ENCODE measurements at places on chromosomes 13 and 19.

DNA sequence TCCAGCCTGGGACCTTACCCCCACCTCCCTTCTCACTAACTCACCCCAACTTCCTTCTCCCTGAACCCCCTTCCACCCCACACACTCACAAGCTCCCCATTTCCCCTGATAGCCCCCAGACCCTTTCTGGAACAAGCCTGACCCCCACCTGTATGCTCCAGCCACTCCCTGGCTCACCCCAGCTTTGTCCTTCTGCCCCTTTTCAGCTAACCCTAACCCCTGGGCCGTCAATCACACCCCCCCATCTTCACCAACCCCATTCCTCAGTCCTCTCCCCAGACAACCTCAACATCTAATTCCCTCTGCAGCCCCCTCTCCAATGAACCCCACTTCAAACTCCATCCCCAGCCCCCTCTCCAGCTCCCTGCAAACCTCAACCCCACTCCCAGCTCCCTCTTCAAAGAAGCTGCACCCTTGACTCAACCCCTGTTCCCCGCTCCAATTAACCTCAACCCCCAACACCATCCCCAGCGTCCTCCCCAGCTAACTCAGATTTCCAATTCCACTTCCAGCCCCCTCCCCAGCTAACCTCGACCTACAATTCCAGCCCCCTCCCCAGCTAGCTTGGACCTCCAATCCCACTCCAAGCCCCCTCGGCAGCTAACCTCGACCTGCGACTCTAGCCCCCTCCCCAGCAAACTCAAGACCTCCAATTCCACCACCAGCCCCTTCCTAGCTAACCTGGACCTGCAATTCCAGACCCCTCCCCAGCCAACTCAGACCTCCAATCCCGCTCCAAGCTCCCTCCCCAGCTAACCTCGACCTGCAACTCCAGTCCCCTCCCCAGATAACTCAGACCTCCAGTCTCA is 929 bp downstream of the GNG7 start:
- no peak for DNase-seq

- DNase-seq = no peak
These were observed 3.8 kb downstream of the DMRTC2 start for GRCh38 chr19:41848666-41849065.

DNA sequence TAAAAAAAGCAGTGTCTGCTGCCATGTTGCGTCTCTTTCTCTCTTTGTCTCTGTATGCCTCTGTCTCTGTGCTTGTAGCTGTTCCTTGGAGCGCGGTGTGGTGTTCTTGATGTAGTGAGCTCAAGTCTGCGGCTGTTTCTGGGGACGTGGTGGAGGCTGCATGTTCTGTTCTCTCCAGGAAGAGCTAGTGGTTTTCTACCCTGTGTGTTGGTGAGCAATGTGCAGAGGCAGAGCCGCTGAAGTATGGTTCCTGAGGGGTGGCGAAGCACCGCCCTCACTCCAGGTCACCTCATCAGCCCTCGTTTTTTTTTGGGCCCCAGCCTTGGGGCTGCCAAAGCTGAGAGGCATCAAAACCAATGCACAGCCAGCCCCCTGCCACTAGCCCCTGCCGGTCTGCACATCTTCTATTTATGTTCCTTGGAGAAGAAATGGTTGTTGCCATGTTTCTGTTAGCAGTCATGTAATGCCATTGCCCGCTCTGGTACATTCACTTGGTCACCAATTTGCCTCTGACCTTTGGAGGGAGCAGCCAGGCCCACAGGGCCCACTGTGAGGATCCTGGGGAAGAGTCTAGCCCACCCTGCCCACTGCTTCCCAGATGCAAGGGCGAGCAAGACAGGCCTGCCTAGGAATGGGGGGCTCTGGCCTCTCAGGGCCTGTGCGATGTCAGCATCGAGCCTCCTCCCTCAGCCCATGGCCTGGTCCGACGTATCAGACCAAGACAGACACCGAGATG is 7.2 kb downstream of the HNRNPL start:
- no peak for DNase-seq

DNA sequence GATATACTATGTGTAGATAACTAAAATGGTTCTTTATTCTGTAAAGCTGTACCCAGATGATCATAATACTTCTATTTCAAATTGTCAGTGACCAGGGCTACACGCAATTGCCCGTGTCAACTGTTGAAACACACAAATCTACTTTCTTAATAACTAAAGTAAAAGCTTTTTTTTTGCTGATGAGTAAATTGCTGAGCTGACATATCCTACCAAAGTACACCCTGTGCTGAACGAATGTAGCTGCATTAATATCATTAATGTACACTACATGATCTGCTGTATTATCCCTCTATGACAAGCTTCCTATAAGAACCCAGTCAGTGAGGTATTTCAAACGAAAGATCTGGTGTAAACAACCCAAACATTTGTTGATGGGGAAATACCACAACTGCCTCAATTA is 827.2 kb upstream of the ATXN8OS start:
- no peak for DNase-seq

DNA sequence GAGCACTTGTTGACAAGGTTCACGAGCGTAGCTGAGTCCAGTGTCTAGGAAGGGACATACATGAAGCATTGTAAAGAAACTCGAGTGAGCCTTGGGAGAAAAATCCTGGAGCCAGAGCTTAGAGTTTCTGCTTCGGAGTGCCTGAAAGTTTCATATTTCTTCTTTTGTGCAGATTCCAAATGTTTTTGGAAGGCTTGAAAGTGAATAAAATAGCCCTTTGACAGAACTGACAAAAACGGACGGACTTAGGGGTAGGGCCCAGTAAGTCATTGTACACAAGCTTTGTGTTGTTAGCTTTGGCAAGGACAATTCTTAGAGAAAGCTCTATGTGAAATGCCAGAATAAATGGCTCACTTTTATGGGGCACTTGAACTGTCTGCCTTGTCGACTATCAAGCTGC is 2.8 kb downstream of the RNF113B start:
- no peak for DNase-seq

- DNase-seq = no peak
These were observed 201.5 kb upstream of the GPR12 start for GRCh38 chr13:26961890-26962615.

- DNase-seq = no peak
These were observed 318.3 kb downstream of the NDFIP2 start for GRCh38 chr13:79799059-79799867.

- DNase-seq = no peak
These were observed 3.9 kb upstream of the MAB21L1 start for GRCh38 chr13:35480346-35480745.

DNA sequence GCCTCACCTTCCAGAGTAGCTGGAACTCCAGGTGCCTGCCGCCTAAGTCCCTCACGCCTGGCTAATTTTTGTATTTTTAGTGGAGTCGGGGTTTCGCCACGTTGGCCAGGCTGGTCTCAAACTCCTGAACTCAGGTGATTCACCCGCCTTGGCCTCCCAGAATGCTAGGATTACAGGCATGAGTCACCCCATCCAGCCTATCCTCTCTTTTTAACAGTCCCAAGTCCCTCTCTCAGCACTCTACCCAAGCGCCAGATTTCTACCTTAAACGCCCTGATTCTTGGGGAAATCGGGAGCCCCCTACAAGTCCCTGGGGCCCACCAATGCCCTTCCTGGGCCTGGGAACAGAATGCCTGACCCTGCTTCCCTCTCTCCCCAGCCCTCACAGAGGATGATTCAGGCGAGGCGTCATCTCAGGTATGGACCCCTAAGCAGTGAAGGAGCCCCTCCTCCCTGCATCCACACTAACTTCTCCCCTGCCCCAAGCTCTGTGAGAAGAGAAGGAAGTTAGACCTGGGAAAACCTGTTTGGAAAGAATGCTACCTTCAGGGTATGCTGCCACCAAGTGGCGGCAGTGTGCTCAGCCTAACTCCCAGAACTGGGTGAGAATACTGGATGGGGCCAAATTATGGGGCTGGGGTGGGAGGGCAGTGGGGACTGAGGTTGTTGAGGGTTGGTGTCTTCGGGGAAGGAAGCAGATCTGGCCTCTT is 20.8 kb upstream of the EBI3 start:
- DNase-seq = no peak

DNA sequence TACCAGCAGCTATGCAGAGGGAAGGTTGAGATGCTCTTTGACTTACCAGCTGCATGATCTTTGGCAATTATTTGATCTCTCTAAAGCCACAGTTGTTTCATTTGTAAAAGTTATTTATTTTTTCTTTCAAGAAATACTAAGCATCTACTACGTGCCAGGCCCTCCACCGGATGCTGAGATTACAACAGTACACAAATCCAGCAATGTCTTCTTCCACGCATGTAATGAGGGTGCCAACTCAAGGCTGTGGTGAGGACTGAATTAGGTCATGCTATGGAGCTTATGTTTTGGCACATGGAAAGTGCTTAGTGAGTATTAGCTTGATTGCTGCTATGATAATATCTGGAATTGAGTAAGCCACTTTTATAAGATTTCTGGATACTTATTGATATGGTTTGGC is 358.2 kb downstream of the IRS2 start:
- DNase-seq = no peak

GRCh38 chr13:94433055-94433961 is 46.2 kb downstream of the DCT start:
- DNase-seq = no peak

DNA sequence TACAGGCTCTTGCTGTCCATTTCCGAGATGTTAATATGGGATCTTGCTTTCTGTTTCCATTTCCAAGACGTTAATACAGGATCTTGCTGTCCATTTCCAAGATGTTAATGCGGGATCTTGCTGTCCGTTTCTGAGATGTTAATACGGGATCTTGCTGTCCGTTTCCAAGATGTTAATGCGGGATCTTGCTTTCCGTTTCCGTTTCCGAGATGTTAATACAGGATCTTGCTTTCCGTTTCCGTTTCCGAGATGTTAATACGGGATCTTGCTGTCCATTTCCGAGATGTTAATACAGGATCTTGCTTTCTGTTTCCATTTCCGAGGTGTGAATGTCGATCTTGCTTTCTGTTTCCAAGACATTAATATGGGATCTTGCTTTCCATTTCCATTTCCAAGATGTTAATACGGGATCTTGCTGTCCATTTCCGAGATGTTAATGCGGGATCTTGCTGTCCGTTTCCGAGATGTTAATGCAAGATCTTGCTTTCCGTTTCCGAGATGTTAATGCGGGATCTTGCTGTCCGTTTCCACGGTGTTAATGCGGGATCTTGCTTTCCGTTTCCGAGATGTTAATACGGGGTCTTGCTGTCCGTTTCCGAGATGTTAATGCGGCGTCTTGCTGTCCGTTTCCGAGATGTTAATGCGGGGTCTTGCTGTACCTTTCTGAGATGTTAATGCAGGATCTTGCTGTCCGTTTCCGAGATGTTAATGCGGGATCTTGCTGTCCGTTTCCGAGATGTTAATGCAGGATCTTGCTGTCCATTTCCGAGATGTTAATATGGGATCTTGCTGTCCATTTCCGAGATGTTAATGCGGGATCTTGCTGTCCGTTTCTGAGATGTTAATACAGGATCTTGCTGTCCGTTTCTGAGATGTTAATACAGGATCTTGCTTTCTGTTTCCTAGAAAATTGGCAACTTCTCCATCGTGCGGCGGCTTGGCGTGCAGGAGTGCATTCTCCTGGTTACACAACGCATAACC is 38.3 kb downstream of the PEX11G start:
- no peak for DNase-seq

GRCh38 chr19:30608471-30608870 is 236.3 kb downstream of the ZNF536 start:
- DNase-seq = no peak

GRCh38 chr13:45788011-45788410 is 63.5 kb downstream of the SIAH3 start:
- DNase-seq = no peak

DNA sequence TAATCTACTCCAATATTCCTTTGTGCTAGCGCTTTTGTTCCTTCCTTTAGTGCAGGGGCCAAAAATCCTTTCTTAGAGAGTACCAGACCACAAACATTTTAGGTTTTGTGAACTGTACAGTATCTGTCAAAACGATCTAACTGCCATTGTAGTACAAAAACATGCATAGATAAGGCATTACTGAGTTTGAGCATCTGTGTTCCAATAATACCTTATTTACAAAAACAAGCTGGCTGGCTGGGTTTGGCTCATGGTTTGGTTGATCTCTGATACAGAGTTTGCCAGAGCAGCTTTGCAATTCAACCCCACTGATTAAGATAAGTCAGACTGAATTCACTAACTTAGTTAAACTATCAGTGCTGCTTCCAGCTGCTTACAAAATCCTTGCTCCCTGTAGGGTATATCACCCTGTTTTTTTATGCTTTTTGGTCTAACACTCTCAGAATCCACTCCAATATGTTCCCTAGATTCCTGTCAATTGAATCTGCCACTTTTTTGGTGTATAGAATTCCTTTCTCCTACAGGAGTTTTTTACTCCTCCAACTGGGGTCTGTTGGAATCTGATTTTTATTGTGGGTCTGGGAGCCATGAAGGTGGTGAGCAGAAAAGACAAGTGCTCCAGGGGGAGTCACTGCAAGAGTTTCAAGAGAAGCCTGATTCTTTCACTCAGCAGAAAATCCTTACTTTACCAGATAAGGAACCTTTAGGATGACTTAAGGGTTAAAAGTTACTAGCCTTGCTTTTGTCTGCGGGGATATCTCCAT is 1399.4 kb downstream of the EFNB2 start:
- DNase-seq = no peak

GRCh38 chr13:92173254-92173653 is 774.8 kb downstream of the GPC5 start:
- DNase-seq = no peak

DNA sequence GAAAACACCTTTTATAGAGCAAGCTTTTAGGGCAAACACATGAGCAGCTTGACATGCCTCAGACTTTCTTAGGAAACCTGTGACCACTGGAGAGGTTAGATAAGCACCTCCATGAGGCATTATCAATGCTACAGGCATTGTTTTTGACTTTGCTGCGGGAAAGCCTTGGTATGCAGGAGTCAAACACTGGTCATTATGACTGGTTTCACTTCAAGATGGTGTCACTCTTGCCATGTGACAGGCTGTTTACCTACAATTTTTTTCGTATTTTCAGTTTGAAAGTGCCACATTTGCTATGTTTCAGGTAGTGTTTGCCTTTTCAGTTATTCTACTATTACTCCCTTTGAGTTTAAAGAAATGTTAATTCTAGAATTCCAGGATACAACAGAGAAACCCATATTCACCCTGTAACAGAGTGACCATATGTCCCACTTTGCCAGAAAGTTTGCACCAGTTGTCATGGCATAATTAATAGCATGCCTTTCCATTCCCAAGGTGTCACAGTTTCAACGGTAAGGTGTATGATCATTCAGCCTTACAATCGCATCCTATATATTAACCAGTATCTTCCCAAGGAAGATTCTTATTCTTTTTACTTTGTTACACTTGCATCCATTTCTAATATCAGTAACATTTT is 33.0 kb downstream of the USP12 start:
- no peak for DNase-seq

GRCh38 chr13:70769817-70770216 is 661.6 kb upstream of the KLHL1 start:
- no peak for DNase-seq
